Activated naive CD8-positive, alpha-beta T cell treated with anti-CD3 and anti-CD28 coated beads for 36 hours (primary cell): ENCODE measurements at places on chromosomes 13 and 19. TPM values are rescaled to one million over a fixed set of nuclear protein-coding genes. Genes with fewer than 3 reads are reported as not detected.

DNA sequence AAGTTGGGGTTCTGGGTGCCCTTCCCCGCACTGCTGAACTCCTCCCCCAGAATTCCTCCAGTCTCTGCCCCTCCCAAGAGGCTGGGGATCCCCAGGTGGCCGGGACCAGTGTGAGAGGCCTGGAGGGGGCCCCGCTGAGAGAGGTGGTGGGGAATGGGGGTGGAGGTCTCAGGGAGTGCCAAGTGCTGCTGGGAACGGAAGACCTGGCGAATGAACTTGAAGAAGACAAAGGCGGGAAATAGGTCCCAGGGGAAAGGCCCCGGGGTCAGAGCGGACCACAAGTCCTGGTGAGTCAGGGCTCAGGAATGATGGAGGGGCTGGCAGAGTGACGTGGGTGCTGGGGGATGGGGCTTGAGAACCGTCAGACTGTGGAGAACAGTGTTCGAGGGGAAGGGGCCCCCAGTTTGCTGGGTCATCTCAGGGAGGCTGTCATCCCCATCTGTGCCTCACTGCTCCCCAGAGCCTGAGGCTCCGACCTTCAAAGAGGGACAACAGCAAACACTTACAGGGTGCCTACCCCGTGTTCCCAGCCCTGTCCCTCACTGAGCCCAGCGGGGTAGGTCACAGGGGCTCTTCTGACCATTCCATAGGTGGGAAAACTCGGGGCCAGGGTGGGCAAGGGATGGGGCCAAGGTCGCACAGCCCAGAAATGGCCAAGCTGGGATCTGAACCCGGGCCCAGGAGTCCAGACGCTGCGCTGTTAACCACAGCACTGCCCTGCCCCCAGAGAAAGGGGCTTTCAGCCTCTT is 16.0 kb upstream of the SEMA6B start:
- DNase-seq: no peak

DNA sequence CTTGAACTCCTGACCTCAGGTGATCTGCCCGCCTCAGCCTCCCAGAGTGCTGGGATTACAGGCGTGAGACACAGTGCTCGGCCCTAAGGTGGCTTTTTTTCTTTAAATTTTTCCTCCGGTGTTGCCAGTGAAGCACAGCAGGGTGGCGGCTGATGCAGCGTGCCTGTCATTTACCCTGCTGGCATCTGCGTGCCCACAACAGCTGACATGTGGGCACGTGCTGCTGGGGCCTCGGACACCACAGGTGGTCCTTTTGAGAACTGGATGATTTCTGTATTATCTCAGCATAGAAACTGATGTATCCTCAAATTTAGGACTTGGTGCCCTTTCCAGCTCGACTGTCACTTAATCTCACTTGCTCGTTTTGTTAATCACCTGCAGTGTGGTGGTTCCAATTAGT is 31.2 kb upstream of the TEX29 start:
- no peak for DNase-seq

Gene CEACAM7
- not detected for total RNA-seq

- DNase-seq: no peak
Measured at GRCh38 chr13:37059848-37060192, 332 bp upstream of the SUPT20H start.

Gene SAFB2
- total RNA-seq: 84.1 TPM

DNA sequence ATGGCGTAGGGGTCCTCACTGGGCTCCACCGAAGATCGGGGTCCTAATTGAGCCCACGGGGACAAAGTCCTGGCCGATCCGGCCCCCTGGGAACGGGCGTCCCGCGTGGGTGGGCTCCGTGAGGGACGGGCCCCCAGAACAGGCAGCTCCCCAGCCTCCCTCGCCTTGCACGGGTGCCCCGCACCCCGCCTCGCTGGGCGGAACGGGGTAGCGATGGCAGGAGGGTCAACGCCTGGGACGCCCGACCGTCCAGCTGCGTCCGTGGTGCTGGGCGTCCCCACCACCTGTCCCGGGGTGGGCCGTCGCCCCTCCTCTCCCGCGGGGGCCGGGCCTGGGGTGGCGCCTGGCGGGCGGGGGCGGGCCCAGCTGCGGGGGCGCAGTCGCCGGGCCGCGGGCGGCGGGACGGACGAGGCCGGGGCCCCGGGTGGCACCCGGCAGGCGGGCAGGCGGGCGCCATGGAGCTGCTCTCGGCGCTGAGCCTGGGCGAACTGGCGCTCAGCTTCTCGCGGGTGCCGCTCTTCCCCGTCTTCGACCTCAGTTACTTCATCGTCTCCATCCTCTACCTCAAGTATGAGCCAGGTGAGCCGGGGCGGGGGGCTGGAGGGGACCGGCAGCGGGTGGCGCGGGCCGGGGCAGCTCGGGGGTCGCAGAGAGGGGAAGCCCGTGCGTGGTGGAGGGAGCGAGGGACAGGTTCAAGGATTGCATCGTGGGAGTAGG is at the start of gene TMEM38A:
Gene TMEM38A (plus strand): TSS at position 377 of the 717 bp plus-strand sequence. CDS start 79 bp downstream, at position 456.
- DNase-seq: peak; percentile 63

Gene DOCK6
- 3.3 TPM for total RNA-seq

Gene FFAR2
- total RNA-seq: not detected

Gene MYH14
- not detected for total RNA-seq

Gene ANGPTL8
- not detected for total RNA-seq

DNA sequence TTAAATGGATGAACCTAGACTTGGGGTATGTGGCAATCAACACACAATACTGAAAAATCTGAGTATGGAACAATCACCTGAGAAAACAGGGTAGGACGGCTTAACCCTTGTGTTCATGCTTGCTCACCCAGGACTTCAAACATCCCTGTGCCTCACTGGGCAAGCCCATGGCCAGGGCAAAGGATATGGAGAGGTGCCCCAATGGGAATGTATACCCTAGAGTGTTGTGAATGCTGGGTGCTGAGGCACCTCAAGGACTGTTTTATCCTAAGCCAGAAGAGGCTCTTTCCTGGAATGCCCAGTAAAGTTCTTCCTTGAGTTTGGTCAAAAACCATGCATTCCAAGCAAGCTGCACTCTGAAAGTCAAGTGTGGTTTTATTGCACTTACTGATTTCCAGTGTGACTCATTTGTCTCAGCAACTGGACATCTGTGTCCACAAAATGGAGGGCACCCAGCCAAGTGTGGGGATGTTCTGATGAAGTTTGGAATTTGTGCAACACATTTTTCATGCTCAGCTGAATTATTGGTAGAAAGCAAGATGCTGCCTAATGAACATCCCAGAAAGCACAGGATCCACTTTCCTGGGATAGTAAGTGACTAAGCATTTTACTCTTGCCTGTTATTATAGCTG is 531.3 kb downstream of the RFC3 start:
- no peak for DNase-seq

DNA sequence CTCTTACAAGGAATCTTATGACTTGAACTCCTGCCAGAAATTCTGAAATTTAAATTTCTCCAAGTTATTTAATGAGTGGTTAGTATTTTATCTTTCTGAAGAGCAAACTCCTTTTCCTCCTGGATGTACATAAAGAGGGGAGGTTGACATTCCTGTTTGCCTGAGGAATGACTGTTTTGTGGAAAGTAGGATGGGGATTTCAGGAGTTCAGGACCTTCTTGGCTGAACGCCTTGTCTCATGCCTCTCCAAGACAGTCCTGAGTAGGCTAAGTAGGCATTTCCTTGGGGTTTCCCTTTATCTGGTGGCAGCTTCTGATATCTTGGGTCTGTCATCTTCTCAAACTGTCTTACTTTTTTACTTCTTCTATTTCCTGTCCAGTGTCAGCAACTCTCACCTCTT is 356.6 kb downstream of the TDRD3 start:
- no peak for DNase-seq

Gene LGALS4
- total RNA-seq: 0.33 TPM

- DNase-seq: no peak
Measured at GRCh38 chr13:29480893-29481525, 114.5 kb downstream of the SLC7A1 start.

Gene FBXO27
- 1.7 TPM for total RNA-seq

- no peak for DNase-seq
Measured at GRCh38 chr13:100470866-100471505, 117.6 kb downstream of the GGACT start.

Gene LILRA5
- total RNA-seq: not detected

Gene USHBP1
- total RNA-seq: not detected

DNA sequence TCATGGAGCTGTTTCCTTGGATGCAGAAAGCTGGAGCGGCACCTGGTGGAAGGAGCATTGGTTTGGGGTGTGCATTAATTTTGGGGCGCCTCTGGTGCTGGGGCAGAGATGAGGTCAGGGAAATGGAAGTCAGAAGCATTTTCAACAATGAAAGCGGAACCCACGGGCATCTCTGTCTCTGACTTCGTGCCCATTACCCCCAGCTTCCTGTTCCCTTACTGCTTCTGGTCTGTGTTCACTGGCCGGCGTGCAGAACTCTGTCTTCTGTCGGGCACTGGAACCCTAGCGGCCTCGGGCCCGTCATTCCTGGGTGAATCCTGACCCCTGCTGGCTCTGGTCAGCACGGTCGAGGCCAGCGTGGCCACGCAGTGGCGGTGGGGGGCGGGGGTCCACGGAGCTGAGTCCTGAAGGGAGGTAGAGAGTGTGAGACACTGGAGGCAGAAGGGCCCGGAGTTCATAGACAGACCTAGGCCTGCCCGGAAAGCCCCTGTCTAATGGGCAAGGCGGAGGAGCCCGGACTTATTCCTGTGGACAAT is 7.9 kb upstream of the LINGO3 start:
- no peak for DNase-seq

DNA sequence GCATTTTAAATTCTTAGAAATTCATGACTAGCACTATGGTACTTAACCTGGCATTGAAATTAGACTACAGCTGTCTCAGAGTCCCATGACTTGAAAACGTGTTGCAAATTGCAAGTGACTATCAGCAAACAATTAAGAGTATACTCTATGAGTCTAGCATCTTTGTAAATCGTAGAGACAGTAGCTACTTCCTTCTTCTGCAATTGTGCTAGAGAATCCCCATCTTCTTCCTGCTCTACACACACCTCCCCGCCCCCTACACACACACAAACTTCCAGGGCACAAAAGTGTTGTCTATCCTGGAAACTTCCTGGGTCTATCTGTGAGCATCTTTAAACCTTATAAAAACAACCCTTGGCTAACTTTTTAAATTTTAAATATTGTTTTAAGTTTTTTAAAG is 35.2 kb upstream of the MIR17HG start:
- DNase-seq: no peak

DNA sequence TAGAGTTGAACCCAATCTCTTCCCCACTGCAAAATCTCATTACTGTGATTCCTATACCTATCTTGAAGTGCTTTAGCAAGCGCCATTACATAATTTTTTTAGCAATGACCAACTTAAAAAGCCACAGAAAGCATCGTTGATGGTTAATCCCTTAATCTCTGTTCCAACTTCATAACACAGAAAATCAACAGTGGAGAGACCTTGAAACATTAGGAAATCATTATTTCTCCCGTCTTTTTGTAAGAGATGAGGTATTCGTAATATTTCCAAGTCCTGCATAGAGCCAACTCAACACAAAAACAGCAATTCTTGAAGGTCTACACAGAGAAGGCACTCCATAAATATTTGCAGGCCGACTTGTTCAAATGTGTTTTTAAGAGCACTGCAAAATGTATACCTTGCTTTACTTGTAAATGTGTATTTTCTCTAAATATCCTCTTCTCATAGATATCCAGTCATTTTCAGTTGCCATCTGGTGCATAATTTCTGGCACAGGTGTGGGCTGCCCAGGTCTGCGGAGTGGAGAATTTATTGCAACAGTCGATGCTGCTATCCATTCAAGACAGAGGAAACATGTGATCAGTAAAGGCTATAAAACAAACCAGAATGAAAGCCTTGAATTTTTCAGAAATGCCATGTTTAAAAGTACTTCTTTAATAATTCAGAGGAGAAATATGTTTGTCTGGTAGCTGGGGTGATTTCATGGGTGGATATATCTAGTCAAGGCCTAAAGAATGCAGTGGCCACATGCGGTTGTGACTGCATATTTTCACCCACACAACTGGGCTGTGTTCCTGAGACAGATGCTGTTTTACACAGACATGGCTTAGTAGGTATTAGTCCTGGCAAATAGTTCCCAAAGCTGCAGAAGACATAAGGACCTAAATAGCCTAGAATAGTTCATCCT is 234.3 kb upstream of the STARD13 start:
- DNase-seq: no peak

- no peak for DNase-seq
Measured at GRCh38 chr13:41791056-41791455, 169.9 kb downstream of the VWA8 start.

Gene SIGLEC10
- total RNA-seq: not detected

Gene ZNF493
- 10.4 TPM for total RNA-seq

Gene PLEKHF1
- total RNA-seq: 22.2 TPM

GRCh38 chr13:103640606-103641005 is 574.4 kb upstream of the SLC10A2 start:
- DNase-seq: no peak

- DNase-seq: no peak
Measured at GRCh38 chr19:42942187-42942789, 5.3 kb upstream of the PSG7 start.

DNA sequence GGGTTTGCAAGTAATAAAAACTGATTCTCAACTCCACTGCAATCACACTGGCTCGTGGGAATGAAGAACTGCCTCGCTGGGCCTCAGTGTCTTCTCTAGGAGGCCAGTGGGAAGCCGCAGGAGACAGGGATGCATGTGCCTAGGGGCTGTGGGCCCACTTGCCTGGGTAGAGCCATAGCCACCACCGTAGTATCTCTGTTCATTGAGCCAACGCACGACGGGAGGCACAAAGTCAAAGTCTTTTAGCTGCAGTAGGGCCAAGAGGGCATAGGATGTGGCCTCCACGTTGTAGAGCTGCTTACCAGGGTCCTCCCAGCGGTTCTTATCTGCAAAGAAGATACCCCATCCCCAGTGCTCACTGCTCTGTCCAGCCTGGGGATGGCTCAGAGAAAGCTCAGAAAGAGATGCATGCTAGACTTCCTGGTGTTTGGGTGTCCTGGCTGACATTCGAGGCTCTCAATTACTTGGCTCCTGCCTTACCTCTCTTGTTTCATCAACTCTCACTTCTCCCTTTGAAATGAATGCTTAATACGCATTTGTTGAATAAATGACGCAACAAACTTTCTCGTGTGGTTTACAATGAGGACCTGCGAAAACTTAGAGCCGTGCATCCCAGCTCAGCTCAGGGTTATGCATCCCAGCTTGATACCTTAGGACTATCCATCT is 16.1 kb upstream of the TNFSF14 start:
- DNase-seq: no peak

GRCh38 chr13:31965361-31966066 is 66.1 kb upstream of the FRY start:
- DNase-seq: no peak

DNA sequence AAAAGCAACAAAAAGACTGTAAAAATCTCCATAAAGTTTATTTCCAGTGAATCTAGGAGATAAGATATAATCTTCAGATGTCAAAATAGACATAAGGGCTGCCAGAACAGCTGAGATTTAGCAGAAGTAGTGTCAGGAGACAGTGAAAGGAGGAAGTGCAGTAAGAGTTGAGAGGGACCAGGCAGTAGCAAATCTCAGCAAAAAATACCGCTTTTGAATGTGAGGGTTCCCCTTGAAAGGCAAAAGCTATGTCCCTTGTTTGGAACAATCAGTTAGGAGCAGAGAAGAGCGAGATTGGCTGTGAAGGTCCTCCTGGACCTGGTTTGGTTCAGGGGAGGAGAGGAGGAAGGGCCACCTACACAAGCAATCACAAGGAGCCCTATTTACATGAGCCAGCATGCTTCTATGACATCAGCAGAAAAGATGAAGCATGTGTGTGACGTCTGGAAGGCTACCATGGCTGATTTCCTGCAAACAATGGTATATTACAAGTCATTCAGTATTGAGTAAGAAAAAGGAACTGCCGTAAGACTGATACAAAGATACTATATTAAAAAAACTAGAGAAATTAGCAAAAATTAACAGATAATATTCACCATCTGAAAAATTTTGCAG is 98.9 kb upstream of the SIAH3 start:
- DNase-seq: no peak

Gene ZNF524
- 10.8 TPM for total RNA-seq

- no peak for DNase-seq
Measured at GRCh38 chr13:71773531-71773930, 93.5 kb downstream of the DACH1 start.
